ENCODE measurements at places on chromosomes 5 and 9.
A peak's percentile ranks its signal among the peaks of the same experiment; 100 is the strongest.

- DNase-seq = no peak
Measured at GRCh38 chr9:9719373-9720112, 893.3 kb downstream of the PTPRD start.

DNA sequence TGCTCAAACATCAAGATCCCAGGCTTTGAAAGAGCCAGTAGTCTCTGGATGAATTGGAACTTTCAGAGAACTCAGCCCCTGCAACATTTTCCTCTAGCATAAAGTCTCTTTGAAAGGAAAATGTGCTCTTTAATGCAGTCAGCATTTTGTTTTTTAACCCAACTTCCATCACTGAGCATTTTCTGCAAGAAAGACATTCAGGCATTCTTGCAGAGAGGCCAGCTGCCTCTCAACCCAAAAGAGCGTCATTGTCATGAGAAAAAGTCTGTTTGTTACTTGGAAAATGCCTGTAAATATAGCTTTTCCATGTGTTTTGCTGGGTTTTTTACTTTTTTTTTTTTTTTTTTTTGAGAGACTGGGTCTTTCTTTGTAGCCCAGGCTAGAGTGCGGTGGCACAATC, 225.0 kb downstream of the ADAMTSL1 start:
- no peak for DNase-seq

DNA sequence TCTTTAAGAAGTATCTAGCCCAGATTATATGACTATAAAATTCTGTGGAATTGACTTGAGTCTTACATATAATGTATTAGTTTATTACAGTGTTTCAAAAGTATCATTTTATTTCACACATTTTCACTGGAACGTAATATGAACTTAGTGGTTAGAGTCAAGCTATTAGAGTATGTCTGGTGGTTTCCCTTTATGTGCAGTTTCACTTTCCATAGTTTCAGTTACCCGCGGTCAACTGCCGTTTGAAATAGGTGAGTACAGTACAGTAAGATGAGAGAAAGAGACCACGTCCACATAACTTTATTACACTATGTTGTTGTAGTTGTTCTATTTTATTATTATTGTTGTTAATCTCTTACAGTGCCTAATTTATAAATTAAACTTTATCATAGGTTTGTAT, 50.5 kb downstream of the COMMD10 start:
- no peak for DNase-seq

- no peak for DNase-seq
Measured at GRCh38 chr5:66516550-66516949, 79.6 kb upstream of the MAST4 start.

GRCh38 chr5:170293273-170293672, 4.3 kb downstream of the LCP2 start:
- no peak for DNase-seq

DNA sequence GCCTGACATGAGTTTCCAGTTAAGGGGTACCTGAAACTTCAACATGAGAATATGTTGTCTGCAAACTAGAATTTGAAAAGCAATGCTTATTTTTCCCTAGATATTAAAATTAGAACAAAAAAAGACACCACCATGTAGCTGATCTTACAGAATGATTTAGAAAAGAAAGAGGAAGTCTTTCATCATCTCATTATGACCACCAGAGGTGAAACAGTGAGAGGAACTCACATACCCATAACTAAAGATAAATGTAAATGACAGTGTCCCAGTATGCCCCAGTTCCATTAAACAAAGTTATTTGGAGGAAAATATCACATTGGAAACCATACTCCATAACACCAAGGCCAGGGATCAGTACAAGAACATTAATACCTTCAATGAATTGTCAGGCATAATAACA, 6.9 kb downstream of the TAF7 start:
- DNase-seq = no peak

DNA sequence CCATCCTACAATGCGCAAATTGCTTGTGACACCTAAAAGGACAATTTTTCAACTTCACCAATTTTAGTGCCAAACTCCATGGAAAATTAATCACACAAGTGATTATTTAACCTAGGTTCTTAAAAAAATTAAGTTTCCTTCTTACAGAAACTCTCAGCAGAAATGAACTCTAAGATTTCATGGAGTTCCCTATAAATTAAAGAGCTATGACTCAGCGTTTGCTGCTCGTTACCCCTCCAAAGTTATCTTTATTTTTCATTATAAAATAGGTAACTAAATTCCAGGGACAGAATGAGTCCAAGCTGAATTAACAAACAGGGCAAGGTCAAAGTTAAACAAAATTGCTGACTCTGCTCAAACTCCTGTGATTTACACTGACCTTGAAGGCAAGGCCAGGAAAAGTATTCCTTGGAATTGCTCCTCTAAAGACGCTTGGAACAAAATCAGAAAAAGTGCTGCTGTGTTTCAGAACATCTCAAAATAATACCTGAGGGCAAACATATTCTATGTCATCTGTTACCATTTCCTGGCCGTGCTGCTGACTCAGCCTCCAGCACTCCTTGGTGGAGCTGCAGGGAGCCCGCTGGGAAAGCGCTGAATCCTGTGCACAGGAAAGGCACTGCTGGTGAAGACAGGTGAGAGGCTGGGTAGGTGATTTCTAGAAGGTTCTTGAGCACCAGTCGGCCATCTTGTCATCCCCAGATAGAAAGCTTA, 2.5 kb upstream of the CMBL start:
- DNase-seq = no peak

- DNase-seq = no peak
Measured at GRCh38 chr5:160432196-160432595, 10.5 kb downstream of the PTTG1 start.

GRCh38 chr5:123951582-123951977, 439.6 kb downstream of the CSNK1G3 start:
- peak; percentile 91 for DNase-seq

DNA sequence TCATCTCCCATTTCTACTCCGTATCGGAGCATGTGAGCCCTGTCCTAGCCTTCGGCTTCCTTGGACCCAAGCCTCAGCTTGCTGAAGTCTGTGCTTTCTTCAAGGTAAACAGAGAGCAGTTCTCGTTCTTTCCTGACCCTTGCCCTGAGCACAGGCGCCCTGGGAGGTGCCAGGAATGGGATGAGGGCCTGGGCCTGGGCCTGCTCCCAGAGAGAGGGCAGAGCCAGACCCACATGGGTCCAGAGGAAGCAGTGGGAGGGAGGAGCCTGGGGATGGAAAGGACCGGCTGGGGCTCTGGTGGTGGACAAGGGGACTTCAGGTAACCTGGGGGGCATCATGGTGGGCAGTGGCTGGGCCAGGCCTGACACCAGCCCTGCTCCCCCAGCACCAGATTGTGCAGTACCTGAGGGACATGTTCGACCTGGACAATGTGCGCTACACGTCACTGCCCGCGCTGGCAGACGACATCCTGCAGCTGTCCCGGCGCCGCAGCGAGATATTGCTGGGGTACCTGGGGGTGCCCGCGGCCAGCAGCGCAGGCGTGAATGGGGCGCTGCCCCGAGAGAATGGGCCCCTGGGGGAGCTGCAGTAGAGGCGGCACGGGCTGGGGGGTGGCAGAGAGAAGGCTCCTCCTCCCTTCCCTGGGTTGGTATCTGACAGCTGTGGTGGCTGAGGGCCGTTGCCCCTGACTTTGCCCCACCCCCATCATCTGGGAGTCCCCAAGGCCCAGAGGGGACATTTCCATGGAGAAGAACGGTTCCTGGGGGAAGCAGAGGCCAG, 10.9 kb upstream of the DOLPP1 start:
- no peak for DNase-seq

GRCh38 chr5:3194684-3195083, 400.9 kb upstream of the IRX1 start:
- no peak for DNase-seq

Measured in fibroblast of skin of left quadriceps (primary cell).